ENCODE measurements at places on chromosomes 2 and 18.

GRCh38 chr2:181158427-181158826 is 178.0 kb downstream of the UBE2E3 start:
- DNase-seq, result no peak

DNA sequence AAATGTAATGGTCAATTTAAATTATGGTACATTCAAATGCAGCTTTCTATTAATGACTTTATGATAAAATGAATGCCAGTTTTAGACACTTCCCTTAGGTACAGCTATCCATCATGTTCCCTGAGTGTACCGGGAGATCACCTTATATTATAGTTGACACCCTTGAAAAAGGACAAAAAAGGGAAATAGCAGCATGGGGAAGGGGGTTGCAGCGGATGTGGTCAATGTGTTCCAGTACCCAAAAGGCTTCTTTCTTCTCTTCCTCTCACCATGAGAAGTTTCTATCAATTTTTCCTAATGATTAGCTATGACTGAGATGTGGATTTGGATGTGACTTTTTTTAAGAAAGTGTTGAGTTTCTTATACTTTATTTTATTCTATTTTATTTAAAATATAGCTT is 154.4 kb downstream of the CCDC85A start:
- DNase-seq, result no peak

GRCh38 chr2:23169896-23170295 is 215.1 kb upstream of the KLHL29 start:
- DNase-seq, result no peak

- DNase-seq, result peak; percentile 15
Measured at GRCh38 chr2:109242210-109242653, 113.2 kb downstream of the SH3RF3 start.

DNA sequence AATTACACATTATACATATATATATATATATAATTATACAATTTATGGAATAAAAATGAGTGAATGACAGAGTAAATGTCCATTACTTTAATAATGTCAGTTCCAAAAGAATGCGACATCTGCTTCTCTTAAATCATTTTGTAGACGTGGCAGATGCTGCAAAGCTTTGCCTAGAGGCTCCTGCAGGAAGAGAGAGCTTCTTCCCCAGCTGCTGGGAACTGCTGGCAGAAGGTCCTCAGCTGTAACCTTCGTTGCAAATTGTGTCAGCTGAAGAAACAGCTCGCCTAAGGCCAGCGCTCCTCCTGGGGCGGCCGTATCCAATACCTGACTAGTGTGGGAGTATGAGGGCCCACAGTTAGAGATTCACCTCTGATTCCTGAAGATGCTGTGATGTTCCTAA is 9.6 kb upstream of the THNSL2 start:
- DNase-seq, result no peak

DNA sequence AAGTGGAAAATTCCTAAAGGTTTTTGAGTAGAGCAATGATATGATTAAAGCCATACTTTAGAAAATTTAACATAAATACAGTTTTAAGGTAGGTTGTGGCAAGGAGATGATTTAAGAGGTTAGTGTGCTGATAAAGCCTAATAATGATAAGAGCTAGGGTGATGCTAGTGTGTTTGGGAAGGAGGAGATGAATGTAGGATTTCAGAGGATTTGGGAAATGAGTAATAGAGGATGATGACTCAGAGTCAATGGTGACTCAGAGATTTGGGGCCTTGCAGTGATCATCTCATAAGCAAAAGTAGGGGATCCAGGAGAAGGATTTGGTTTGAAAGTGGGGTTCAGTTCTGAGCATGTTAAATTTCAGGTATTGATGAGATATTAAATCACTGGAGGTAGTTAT is 23.3 kb downstream of the STAMBP start:
- DNase-seq, result peak; percentile 32

- no peak for DNase-seq
Measured at GRCh38 chr2:75088791-75089190, 110.5 kb downstream of the TACR1 start.

DNA sequence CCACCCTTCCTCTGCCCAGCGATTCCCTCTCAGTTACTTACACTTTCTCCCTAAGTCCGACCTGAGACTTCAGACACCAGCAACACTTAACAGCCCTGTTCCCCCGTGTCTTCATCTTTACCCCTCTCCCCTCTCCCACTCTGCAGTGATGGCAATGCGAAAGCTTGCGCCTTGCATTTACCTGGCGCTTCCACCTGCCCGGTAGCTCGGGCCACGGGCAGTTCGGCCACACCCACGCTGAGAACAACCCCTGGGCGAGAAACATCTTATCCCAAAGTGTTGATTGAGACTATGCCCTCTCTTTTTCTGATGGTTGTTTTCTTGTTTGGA is 558 bp downstream of the DNAJC10 start:
- DNase-seq, result no peak

DNA sequence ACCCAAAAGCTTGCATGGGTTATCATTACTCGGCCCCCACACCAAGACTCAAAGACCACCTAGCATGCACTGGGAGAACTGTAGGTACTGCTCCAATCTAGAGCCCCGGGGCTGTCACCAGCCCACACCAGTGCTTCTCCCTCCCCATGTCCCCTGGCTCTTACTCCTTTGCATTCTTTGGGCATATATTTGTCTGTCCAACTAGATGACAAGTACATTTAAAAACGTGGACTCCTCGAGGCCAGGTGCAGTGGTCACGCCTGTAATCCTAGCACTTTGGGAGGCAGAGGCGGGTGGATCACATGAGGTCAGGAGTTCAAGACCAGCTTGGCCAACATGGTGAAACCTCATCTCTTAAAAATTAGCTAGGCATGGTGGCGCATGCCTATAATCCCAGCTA is 7.8 kb downstream of the AFG3L2 start:
- no peak for DNase-seq

DNA sequence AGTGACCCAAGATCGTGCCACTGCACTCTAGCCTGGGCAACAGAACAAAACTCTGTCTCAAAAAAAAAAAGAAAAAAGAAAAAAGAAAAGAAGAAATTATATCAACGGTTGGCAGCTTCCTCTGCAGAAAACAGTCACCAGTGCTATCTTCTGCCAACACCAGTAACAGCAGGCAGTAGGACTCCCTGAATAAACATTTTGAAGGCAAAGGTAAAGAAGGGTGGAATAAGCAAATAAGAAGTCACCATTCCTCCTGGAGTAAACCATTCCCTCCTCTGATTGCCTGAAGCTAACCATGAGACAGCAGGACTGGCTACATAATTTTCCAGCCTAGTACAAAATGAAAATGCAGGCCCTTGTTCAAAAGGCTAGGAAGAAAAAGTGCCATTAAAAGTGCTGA is 9.0 kb upstream of the RNF103 start:
- no peak for DNase-seq

DNA sequence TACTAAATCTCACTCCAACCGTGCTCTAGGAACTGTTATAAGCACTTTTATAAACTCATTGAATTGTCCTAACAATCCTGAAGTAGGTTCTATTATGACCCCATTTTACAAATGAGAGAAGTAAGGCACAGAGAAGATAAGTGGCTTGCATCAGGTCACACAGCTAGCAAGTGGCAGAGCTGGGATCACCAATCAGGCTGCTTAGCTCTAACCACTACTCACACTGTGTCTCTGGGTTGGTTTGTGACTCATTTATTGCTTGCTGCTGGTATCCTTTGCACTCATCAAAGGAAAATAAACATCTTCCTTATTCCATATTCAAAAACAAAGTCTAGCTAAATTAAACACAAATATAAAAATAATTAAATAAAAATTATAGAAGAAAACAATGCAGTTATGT is 42.5 kb upstream of the IL1R2 start:
- DNase-seq, result no peak

- no peak for DNase-seq
Measured at GRCh38 chr2:84989422-84989821, 18.5 kb downstream of the KCMF1 start.

GRCh38 chr18:48801728-48802542 is 148.8 kb downstream of the SMAD7 start:
- DNase-seq, result no peak

GRCh38 chr2:58688813-58689212 is 447.7 kb upstream of the FANCL start:
- DNase-seq, result no peak

DNA sequence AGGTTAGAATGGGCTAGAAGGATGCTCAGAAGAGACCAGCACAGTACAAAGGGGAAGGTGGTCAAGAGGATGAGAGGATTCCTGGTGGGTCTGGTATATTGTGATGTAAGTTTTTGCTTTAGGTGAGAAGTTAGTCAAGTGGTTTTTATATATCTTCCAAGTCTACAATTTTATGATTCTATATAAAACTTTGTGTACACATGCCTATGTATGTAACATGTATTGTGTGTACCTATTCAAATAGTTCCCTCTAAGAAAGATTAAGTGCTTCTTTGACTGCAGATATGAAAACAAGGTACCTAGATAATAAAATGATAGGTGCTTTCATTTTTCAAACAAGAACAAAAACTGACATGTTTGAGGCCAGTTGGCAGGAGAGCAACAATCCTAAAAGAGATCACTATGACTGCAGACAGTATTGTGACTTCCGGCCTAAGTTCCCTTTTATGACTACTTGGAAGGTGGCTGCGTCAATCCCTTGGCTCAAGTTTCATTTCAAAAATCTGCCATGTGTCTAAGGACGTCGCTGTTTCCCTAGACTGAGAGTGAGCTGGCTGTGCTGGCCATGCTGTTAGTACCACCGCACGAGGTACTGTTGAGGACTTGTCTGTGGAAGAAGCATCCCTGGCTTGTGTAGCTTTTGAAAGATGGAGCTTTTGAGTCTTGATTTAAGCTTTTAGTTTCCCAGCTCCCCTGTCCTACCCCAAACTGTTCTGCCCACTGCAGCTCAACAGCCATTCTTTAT is 123.1 kb downstream of the PRPF40A start:
- DNase-seq, result no peak

DNA sequence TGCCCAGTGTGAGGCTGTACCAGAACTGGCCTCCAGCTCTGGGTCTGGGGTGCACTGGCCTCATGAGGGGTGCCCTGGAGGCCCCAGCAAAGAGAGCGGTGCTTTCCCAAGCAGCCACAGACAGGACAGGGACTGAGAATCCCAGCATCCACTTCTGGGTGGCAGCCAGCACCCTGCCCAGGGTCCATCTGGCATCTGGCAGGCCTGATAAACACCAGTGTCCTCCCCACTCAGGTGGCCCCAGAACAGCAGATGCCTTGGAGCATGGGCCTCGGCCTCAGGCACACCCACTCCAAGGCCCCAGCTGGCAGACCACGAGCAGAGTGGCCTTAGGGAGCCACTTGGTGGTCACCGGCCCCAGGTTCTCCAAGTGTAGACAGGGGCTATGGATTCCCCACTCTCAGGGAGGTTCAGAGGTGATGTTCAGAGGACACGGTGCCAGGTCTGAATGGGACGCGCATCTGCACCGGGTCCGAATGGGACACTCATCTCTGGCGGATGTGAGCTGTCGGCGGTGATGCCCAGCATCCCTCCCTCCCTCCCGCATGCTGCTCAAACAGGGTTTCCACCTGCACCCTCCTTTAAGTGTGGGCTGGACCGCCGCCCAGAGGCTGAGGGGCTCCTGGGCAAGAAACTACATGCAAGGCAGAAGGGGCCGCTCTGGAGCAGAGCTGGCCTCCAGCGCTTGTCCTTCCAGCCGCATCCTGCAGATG is 82.2 kb upstream of the GPC1 start:
- DNase-seq, result no peak

DNA sequence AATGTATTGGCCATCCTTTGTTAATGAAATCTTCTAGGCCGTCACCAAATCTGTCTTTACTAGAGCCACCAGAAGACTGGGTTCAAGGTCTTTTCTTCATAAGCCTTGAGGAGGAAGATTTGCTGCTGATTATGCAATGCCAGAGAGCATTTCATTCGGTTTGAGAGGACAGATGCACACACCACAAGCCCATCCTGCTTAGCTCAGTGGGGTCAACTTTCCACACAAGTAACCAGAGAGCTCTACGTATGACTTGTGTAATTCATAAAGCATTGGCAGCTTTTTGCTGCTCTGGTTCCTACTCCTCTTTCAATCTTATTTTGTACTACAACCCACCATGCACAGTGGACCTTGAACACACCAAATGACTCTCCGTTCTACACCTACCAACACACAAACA is 106.9 kb downstream of the OSR1 start:
- DNase-seq, result no peak

- peak; percentile 60 for DNase-seq
Measured at GRCh38 chr18:415617-416612, 84.6 kb downstream of the COLEC12 start.

Data from GM04504 (cell line).